ENCODE measurements at places on chromosomes 3 and 15.
A peak's percentile ranks its signal among the peaks of the same experiment; 100 is the strongest.

GRCh38 chr3:26560081-26560480 is 62.5 kb upstream of the LRRC3B start:
- no peak for DNase-seq

GRCh38 chr3:38347421-38348200 is 1.0 kb downstream of the XYLB start:
- no peak for DNase-seq

GRCh38 chr3:13496879-13497278 is 16.8 kb downstream of the HDAC11 start:
- no peak for DNase-seq

- DNase-seq = no peak
These were observed 20.3 kb downstream of the MESD start for GRCh38 chr15:80969316-80969715.

DNA sequence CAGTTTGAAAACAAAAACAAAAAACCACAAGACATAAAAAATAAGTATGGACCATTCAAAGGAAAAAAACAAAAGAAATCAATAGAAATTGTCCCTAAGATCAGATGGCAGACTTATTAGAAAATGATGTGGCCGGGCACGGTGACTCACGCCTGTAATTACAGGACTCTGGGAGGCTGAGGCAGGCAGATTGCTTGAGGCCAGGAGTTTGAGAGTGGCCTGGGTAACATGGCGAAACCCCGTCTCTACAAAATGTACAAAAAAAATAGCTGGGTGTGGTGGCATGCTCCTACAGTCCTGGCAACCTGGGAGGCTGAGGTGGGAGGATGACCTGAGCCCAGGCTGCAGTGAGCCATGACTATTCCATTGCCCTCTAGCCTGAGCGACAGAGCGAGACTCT is 16.6 kb downstream of the SPCS1 start:
- no peak for DNase-seq

DNA sequence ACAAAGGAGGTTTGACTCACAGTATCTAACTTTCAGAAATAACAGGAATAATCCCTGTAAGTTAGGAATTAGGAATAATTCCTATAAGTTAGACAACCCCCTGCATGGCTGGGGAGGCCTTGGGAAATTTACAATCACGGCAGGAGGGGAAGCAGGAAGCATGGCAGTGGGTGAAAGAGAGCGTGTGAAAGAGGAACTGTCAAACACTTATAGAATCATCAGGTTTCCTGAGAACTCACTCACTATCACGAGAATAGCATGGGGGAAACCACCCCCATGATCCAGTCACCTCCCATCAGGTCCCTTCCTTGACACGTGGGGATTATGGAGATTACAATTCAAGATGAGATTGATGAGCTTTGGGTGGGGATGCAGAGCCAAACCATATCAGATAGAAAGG is 385.5 kb downstream of the IL20RB start:
- DNase-seq = no peak

DNA sequence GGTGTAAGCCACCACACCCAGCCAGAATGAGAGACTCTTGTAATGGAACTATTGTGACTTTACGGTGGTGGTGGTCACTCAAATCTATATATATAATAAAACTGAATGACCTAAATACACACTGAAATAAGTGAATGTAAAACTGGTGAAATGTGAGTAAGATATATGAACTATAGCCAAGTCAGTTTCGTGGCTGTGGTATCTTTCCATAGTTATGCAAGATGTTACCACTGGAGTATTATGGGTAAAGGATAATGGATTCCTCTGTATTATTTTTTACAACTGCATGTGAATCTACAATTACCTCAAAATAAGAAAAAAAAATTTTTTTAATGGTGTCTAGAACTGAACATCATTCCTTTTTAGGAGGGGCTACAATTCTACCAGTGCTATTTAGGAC is 21.9 kb downstream of the PIK3CB start:
- peak; percentile 16 for DNase-seq

DNA sequence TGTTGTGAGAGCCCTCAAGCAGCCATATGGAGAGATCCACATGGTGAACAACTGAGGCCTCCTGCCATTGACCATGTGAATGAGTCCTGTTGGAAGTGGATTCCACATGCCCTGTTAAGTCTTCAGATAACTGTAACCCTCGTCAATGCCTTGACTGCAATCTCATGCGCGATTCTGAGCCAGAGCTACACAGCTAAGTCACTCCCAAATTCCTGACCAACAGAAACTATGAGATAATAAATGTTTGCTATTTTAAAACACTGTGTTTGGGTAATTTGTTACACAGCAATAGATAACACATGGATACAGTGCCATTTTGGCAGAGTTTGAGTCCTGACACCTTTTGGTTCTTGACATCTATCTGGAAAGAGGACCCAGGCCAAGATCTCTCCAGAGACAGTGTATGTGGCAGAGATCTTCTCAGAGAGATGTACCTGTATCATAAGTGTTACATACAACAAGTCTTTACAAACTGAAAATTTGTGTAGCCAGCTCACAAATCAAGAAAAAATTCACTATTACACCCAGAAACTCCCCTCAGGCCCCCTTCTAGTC is 34.5 kb upstream of the BNC1 start:
- DNase-seq = no peak

DNA sequence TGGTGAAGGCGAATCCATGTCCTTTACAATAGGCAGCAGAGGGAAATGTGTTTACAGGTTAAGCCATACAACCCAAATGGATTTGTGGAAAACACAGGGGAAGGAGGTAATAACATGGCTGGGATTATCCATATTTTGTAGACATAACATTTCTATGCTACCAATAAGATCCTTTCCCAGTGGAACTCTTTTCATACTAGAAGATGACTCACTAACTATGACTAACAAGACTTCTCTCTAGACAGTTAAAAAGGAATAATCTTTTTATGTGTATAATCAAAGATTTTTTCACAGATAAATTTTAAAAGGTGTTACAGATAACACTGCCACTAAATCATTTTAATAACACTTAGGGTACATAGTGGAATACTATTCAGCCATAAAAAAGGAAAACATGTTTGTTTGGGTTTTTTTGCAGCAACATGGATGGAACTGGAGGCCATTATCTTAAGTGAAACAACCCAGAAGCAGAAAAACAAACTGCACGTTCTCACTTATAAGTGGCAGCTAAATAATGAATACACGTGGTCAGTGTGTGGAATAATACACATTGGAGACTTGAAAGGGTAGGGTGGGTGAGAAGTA is 39.6 kb downstream of the VPS13C start:
- no peak for DNase-seq

- DNase-seq = no peak
These were observed 221.4 kb upstream of the NANOGP8 start for GRCh38 chr15:35306361-35306981.

GRCh38 chr15:20652914-20653313 is 111.3 kb upstream of the GOLGA6L6 start:
- DNase-seq = no peak

GRCh38 chr3:52891615-52892081 is 5.7 kb downstream of the STIMATE start:
- peak; percentile 99 for DNase-seq

- DNase-seq = no peak
These were observed 212.2 kb downstream of the LPP start for GRCh38 chr3:188365988-188366698.

All from AML-193 (cell line).